Stimulated activated CD4-positive, alpha-beta T cell treated with anti-CD3 and anti-CD28 coated beads, Interleukin-15, amount 100 ng/mL, for 1 hour (primary cell): ENCODE measurements at places on chromosomes 6 and 20.

DNA sequence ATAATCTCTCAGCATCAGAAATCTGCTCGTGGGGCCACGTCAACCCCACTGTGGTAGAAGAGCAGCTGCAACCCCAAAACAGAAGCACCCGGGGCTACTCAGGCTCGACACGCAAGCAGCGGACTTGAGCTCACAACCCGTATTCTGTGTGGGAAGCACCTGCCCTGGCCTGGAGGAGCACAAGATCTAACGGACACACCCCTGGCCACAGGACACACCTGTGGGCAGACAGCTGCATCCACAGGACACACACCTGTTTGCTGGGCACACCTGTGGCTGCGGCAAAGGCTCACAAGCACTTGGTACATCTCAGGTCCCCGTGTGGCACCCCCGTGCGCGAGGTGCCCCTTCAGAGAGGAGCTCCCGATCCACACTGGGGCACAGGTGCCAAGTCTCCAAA lies 36.5 kb downstream of the ZBTB46 start:
- DNase-seq: no peak

DNA sequence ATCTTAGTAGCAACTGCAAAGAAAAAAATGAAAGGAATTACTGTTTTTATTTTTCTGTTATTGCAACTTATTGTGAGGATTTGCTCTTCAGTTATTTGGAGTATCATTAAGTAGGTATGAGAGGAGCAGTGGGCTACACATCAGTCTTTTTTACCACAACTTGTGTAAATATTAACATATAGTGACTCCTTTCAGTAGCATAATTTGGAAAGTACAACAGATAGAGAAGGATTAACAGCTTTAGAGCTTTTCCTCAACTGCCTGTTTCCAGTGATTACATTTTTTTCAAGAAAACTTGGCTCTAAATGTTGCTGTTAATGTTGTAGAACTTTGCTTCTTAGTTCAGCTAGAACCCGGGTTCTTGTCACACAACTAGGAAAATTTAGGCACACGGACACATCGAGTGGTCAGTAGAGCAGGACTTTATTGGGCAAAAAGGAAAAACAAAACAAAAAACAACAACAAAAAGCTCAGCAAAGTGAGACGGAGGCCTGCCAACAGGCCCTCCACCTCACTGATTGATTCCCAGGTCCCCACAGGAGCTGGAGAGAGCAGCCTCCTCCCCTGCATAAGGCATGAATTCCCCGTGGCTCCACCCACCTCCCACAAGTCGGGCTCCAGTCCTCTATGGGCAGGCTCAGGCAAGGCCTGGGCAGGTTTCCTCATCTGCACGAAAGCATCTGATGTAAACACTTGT lies 75.1 kb downstream of the ADGRG6 start:
- no peak for DNase-seq

DNA sequence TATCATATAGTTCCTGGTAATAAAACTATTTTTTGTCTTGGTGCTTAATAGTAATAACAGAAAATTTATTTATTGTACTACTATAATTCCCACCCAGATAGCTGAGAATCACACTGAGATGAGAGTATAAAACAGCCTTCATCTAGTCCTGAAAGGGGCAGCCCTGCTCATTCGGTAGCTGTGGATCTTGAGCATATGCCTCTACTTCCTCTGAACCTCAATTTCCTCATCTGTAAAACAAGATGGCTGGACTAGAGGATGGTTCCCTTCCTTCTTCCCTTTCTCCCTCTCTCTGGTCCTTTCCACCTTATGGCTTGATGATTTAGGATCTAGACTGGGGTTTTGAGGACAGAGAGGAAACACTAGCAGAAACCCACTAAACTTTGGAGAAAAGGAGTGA lies 15.0 kb downstream of the FKBP5 start:
- DNase-seq: no peak

GRCh38 chr6:144782634-144783033 lies 497.5 kb downstream of the UTRN start:
- DNase-seq: no peak

- DNase-seq: no peak
Measured at GRCh38 chr6:88840796-88841539, 122.5 kb downstream of the RNGTT start.

DNA sequence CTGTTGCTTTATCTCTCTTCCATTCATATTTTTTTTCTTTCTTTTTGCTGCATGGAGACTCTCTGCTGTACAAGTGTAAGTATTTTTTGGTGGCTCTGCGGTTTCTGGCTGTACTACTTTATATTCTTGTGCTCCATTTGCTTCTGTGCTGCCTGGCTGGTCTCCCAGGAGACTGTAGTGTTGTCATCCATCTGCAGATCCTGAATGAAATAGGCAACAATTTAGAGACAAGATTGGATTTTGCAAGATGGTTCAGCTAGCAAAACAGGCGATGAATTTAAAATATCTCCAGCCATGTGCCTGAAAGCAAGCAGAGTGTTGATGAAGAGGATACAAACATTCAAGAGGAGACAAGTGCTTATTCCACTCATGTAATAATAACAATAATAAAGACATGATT lies 75.1 kb upstream of the SCGN start:
- no peak for DNase-seq

DNA sequence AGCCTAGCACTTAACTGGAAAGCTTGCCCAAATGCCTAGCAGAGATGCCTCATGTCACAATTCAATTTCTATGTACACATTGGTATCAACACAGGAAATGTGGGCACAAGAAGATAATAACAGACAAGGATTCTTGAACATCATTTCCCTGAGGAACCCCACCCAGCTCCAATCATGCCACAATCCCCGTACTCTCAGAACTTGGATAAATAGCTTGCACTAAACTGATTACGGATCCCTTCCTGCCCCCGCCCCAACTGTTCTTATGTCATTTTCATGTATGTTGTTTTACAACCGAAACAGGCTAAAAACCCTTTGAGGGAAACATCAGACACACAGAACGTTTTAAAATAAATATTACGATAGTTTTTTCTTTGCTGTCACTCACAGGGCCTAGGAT lies 87.1 kb downstream of the BACH2 start:
- no peak for DNase-seq

GRCh38 chr6:158418501-158418900 lies 106.2 kb downstream of the TULP4 start:
- DNase-seq: no peak

DNA sequence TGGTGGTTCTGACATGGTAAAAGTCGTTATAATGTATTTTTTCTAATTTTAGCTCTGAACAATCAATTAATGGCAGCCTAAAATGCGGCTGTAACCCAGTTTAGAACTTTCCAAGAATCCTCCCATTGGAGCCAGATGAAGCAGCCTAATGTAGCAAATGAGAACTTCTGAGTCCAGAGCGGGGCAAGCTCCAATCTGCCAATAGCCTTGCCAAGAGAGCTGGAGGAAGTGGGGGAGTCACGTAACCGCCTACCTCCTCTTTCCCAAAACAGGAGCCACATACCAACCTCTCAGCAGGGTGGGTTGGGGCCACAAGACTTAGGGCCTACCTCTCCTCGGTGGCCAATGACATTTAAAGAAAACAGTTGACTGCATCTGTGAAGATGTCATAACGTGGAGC lies 230.6 kb downstream of the SOD2 start:
- DNase-seq: no peak

GRCh38 chr6:101086473-101086872 lies 205.3 kb upstream of the ASCC3 start:
- no peak for DNase-seq

DNA sequence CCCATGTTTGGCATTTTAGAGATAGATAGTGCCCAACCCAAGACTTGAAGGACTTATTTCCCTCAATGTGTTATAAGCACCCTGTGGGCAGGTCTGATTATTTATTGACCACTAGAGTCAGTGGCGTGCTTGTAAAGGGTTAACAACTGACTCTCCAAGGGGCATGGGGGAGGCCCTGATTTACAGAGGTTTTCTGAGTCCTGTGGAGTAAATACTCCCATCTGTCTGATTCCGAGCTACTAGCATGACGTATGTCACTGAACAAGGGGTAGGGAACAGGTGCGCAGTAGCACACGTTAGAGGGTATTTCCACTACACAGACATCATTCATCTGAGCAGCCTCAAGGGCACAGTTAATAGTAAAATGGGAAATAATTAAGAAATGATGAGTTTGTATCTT lies 17.4 kb upstream of the TRAM2 start:
- no peak for DNase-seq

GRCh38 chr6:5085648-5086293 lies 630 bp downstream of the PPP1R3G start:
- DNase-seq: no peak

DNA sequence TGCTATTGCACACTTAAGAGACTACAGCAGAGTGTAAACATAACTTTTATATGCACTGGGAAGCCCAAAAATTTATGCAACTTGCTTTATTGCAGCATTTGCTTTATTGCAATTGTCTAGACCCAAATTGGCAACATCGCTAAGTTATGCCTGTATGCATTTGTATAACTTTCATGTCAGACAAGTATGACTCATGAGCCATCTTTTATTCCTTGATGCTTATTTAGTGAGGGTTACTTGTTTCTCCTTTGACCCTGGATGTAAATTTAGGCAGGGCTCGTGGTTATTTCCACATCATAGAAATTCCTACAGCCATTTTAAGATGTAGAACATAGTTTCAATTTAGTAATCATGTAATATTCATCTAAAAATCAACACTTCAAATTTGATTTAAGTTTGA lies 130.3 kb upstream of the LY86 start:
- no peak for DNase-seq

GRCh38 chr6:100818066-100818465 lies 63.1 kb downstream of the ASCC3 start:
- no peak for DNase-seq

DNA sequence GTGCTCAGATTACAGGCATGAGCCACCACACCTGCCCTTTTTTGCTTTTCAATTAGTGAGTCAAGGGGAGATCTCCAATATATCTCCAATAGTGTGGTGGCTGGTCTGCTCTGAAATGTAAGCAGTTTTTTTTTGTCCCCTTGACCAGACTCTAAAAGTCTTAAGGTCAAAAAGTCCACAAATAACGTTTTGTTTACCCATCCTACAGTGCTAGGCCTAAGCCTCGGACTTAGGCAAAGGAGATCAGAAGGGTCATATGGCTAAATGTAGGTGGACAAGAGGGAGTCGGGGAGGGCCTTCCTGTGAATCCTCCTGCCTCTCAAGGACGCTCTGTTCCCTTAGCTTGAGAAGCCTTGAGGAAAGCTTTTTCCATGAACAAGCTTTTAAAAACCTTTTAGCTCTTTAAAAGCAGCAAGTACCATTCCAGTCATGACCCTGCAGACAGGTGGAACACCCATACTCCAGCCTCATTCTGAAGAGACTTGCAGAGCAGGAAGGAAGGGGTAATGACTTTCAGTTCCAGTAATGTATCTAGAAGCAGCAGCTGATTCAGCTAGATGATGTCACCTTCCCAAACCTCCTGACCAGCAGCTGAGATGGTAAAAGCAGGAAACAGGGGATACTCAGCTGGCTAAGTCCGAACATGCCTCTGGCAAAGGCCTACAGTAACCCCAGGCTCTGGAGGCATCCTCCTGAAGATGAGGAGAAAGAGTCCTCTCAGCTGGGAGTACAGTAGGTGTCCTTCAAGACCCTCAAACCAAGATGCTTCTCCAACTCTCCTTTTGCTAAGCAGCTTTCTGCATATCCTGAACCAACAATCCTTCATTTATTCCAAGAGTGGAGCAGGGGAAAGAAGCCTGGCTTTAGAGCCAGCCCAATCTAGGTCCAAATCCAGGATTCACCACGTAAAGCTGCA lies 23.6 kb downstream of the BCL2L1 start:
- no peak for DNase-seq

DNA sequence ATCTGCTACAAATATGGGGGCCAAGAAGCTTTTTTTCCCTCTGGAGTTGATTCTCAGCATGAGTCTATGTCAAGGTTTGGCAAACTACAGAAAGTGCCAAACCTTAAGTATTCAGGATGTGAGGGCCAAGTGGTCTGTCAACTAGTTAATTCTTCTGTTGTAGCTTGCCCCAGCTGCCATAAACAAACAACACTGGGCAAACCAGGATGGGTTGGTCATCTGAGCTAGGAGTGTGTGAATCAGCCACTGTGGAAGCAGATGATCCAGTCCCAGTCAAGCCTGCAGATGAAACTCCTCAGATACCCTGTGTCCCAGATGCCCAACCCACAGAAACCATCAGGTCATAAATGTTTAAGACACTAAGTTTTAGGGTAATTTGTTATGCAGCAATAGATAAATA lies 103.0 kb upstream of the MOCS1 start:
- DNase-seq: no peak

GRCh38 chr6:142476452-142476851 lies 174.6 kb downstream of the ADGRG6 start:
- no peak for DNase-seq

GRCh38 chr20:11128220-11128718 lies 454.5 kb upstream of the JAG1 start:
- no peak for DNase-seq

DNA sequence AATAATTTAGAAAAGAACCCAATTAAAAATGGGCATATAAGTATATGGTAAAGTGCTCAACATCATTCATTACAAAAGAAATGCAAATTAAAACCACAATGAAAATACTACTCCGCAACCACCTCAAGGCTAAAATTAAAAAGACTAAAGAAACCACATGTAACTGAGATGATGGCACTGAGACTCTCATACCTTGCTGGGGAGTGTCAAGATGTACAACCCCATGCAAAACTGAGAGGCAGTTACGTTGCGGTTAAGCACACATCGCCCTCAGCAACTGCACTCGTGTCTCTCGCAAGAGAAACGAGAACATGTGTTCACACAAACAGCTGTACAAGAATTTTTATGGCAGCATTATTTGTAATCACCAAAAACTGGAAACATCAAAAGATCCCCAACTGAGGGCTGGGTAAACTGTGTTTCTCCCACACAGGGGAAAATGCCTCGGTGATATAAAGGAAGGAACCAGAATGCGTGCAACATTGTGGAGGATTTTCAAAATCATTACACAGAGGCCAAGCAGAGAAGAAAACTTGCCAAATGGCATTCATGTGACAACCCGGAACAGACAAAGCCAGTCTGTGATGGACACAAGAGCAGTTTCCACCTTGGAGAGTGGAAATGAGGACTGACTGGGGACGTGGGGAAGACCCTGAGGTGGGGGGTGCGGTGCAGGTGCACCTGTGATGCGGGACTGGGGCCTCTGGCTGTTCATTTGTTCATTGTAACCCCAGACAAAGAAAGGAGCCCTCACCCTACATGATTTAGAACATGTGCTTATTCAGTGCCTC lies 144.9 kb downstream of the WDR27 start:
- DNase-seq: no peak

- no peak for DNase-seq
Measured at GRCh38 chr6:168498161-168498843, 57.3 kb downstream of the SMOC2 start.
